ENCODE measurements at places on chromosomes 16 and 17.
A peak's percentile ranks its signal among the peaks of the same experiment; 100 is the strongest.

- DNase-seq = no peak
Measured at GRCh38 chr16:78257376-78257728, 157.9 kb downstream of the WWOX start.

DNA sequence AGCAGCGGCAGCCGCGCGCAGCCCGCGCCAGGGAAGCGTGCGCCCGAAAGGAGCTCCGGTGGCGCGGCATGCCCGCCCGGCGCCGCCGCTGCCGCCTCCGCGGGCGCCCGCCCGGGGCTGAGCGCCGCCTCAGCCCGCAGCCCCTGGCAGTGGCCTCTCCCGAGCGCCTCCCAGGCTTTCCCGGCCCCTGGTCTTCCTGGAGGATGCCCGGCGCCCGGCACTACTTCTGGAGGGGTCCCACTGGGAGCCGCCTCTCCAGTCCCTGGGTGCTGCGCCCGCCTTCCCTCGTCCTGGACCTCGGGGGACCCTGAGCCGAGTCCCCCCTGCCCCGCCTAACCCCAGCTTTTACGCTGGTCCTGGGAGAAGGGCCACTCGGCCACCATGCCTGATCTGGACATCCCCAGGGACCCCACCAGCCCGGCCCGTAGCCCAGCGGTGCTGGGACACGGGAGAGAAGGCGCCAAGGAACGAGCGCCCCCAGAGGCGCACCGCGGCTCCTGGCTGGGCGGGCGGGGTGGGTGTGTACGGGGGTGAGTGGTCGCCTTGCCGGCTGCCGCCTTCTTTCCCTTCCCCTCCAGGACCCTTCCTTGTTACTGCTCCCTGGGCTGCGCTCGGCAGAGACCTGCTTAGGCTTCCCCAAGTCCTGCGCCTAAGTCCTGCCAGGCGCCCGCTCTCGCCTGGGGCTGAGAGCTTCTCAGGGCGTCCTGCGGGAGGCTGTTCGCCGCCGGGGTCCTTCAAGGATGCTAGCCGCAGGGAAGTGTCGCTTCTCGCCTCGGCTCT is 704 bp downstream of the ASIC2 start:
- peak; percentile 32 for DNase-seq

DNA sequence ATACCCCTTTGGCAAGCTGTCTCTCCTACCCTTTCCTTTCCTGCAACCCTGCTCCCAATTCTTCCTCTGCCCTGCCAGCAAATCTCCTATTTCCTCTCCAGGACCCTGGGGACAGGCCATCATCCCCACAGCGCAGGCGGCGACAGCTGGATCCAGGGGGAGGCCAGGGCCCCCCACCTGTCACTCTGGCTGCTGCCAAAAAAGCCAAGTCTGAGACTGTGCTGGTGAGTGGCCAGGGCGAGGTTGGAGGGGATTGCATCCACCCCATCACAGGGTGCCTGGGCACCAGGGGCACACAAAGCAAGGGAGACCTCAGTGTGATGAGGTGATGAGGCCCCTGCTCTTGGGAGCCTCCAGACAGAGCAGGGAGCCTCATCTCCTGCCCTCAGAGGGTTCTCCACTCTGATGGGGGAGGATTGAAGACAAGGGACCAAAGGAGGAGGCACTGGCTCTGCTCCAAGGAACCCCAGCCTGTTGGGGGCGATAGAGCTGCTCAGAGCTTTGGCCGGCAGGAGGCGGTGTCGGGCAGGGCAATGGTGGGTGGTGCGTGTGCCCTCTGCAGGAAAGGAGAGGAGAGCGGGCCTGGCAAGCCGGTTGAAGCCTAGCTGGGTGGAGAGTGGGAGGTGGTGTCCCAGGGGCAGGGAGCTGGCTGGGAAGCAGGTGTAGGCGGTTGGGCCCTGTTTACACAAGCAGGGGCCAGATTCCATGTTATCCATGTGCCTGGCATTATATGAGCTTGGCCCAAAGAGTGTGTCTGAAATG is 15.6 kb upstream of the PDK2 start:
- peak; percentile 35 for DNase-seq

GRCh38 chr16:1363501-1364041 is 11.8 kb downstream of the GNPTG start:
- DNase-seq = no peak

DNA sequence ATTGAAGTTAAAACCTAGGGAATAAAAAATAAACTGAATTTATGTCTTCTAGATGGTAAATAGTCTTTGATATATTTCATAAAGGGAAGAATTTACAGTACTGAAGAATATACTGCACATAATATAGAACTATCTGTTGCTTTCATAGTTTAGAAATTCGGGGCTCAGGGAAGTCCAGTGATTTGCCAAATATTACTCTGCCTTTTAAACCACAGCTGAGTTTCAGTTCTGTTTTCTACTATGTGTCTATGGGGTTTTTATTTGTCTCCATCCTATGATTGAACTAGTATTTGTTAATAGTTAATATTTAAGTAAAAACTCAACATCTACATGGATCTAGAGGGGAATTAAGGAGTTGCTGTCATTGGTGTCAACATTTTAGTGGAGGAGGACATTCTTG is 715.0 kb upstream of the CDH8 start:
- DNase-seq = no peak

GRCh38 chr16:57305159-57305811 is 20.8 kb upstream of the PLLP start:
- no peak for DNase-seq

DNA sequence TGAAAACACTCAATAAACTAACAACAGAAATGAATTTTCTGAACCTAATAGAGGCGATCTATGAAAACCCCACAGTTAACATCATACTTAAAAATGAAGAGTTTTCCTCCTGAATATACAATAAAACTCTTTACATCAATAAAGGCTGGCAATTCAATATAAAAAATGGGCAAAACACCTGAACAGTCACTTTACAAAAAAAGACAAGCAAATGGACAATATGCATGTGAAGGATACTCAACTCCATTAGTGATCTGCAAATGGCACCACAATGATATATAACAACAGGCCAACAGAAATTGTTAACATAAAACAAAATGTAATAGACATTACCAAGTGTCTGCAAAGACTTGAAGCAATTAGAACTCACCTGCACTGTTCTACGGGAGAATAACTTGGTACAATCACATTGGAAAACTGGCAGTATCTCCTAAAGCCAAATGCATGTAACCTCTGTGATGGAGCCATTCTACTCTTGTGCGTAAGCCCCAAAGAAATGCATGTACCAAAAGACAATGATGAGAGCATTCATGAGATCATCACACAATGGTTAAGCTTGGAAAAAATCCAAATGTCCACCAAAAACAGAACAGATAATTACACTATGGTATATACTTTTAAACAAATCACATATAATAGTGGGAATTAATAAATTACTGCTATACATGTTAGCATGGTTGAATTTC is 433.4 kb upstream of the MAF start:
- DNase-seq = no peak

GRCh38 chr16:49278944-49279725 is 2.5 kb downstream of the CBLN1 start:
- DNase-seq = no peak

GRCh38 chr16:2236337-2237101 is at the start of gene DNASE1L2:
Gene DNASE1L2, plus strand, starts transcription at chr16:2236444. Its CDS starts 373 bp downstream, at chr16:2236817.
- peak; percentile 63 for DNase-seq

DNA sequence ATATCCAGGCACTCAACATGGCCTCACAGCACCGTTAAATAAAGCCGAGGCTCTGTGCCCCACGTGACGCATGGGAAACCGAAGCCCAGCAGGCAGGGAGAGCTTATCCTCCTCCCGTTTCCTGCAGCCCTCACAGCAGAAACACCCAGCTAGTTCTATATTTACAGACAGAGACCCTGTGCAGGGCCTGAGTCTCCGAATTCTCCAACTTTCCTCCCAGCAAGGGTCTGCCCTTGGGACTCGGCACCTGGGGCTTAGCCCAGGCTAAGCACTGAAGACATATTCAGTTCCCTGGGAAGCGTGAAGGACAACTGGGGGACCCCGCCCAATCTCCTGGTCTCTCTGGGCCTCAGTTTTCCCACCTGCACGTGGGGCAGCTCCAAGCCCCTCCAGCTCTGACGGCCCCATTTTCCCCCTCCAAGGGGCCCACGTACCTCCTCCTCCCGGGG is 29.2 kb downstream of the TRPV3 start:
- DNase-seq = no peak

- DNase-seq = no peak
Measured at GRCh38 chr17:65193305-65193704, 56.1 kb downstream of the RGS9 start.

DNA sequence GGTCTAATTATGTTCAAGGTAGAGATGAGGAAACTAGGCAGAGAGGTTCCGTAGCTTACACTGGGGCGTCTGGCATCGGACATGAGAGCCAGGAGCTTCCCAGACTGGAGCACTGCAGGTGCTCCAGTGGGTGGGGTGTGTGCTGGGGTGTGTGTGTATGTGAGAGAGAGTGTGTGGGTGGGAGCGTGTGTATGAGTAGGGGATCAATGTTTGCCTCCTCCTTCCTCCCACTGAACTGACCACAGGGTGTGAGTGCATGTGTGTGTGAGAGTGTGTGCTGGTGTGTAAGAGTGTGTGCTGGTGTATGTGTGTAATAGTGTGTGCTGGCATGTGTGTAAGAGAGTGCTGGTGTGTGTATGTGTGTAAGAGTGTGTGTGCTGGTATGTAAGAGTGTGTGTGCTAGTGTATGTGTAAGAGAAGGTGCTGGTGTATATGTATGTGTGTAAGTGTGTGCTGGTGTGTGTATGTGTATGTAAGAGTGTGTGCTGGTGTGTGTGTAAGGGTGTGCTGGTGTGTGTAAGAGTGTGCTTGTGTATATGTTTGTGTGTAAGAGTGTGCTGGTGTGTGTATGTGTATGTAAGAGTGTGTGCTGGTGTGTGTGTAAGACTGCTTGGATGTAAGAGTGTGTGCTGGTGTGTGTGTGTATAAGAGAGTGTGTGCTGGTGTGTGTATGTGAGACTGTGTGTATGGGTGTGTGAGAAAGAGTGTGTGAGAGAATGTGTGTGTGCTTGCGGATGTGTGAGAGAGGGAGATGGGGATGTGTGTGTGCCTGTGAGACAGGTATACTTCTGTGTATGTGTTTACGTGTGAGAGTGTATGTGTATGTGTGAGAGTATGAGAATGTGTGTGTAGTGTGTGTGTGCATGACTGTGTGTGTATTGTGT is 139.9 kb downstream of the MRM1 start:
- DNase-seq = no peak

- no peak for DNase-seq
Measured at GRCh38 chr16:89965447-89966225, 17.1 kb downstream of the DEF8 start.

All from left hindlimb (tissue), 1 donor.